ENCODE measurements at places on chromosomes 16 and 17.
A peak's percentile ranks its signal among the peaks of the same experiment; 100 is the strongest.

GRCh38 chr17:1229349-1229899 lies 40.8 kb upstream of the BHLHA9 start:
- DNase-seq = no peak

- DNase-seq = peak; percentile 80
These were observed 7.8 kb upstream of the RNF213 start for GRCh38 chr17:80252871-80253270.

- no peak for DNase-seq
These were observed 878.0 kb upstream of the GOT2 start for GRCh38 chr16:59612094-59612493.

GRCh38 chr16:83310816-83311215 lies 497.0 kb upstream of the HSBP1 start:
- no peak for DNase-seq

- DNase-seq = no peak
These were observed 33.4 kb upstream of the MMD start for GRCh38 chr17:55454906-55455474.

- DNase-seq = no peak
These were observed 424 bp downstream of the MON1B start for GRCh38 chr16:77191259-77191969.

Data from hematopoietic multipotent progenitor cell treated with erythropoietin and hydrocortisone succinate and interleukin-3 and kit ligand, for 15 days (in vitro differentiated cells).